ENCODE measurements at places on chromosomes 2 and 18.

DNA sequence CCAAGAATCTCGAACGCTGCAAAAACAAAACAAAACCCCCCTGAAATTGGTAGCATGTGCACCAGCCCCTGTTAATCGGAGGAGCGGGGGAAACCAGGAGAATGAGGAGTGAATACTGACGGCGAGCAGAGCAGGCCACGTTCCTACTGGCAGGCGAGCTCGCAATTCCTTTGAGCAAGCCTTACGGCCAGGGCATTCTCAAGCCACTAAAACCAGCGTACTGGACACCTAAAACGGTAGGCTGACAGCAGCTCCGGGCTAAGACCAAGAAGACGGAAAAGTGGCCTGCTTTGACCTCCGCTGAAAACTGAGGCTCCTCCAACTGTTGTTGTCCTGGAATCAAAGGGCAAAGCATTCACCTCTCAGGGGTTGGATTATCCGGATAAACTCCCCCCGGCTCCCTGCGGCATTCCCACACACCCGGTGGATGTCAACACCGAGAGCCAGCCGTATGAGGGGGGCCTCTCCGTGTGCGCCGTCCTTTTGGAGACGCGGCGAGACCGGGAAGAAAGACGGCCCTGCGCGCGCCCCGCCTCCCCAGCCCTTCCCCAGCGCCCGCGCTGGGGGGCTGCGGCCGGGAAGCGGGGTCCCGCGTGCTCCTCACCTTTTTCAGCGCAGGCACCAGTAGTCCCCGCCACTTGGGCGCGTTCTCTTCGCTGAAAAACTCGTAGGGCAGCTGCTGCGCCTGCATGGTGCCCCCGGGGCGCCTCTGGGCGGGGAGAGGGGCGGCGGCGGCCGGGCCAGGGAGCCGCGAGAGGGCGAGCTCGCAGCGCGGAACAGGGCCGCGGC is 925 bp downstream of the SOS1 start:
- DNase-seq: peak; percentile 35

DNA sequence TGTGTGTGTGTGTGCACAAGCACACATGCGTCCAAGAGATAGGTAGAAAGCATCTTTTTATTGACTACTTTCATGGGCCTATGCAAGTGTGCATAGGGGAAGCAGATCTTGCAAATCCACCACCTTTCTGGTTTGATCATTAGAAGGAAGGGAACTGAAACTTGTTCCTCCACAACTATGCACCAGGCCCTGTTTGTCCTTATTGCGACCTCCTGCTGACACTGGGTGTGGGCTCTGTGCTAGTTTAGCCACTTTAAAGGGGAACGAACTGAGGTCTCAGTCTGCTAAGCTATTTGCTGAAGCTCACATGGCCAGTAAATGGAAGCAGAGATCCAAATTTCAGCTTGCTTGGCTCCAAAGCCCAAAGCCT is 32.1 kb upstream of the INSIG2 start:
- DNase-seq: no peak

DNA sequence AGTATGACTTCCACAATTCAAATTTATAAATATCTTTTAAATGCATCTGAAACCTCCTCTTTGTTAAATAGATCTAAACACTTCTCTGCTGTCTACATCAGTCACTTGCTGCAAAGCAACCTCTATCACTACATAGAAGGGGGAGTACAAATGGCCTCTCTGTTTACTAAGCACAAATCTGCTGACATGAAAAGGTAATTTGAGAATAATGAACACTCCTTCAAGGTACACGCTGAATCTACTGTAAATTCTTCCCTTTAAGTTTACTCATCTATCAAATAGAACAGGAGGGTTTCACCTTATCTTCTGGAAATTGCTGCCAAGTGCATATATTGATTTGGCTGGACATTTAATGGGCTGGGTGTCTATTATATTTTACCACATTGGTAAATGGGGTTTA is 879.6 kb downstream of the SUCLG1 start:
- DNase-seq: no peak

GRCh38 chr2:377414-377813 is 89.5 kb upstream of the ALKAL2 start:
- no peak for DNase-seq

DNA sequence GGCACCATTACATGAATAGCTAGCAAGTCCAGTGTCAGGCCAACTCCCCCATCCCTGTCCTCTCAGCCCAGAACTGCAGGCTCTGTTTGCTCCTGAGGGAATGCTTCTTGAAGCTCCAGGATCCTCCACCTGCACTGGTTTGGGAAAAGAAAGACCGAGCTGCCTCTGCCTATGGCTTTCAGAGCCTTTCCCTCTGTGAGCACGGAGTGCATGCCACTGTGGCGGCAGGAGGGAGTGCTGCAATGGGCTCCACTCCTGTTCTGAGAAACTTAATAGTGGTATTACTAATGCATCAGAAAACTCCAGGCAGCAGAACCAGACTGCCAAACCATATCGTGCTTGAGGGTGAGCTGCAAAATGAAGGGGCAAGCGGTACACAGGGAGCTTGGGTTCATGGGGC is 271.8 kb downstream of the SRBD1 start:
- no peak for DNase-seq

DNA sequence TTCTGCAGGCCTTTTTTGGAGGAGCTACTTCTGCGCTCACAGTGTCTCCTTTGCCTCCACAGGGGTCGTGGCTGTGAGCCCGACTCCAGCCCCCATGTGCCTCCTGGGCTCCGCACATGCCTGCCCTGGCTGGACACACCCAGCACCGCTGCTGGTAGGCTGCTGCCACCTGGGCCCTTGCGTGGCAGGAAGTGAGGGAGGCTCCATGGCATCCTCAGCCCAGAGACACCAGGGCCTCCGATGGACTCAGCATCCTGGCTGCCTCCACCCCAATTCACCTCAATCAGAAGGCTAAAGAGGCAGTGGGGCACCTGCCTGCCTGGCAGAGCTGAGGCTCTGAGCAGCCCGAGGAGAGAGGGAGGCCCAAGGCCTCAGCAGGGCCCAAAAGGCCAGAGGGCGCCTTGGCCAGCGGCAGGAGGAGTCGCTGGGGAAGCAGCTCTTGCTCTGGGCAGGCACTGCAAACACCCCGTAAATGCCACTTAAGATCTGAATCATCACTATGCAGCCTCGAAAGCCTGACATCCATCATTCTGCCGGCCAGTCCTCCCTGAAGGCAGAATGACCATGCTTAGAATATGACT is 68.3 kb upstream of the OTOS start:
- DNase-seq: no peak

- no peak for DNase-seq
Observed at GRCh38 chr2:24380820-24381219, 20.5 kb upstream of the ITSN2 start.

- no peak for DNase-seq
Observed at GRCh38 chr18:43029414-43029813, 86.1 kb downstream of the RIT2 start.

DNA sequence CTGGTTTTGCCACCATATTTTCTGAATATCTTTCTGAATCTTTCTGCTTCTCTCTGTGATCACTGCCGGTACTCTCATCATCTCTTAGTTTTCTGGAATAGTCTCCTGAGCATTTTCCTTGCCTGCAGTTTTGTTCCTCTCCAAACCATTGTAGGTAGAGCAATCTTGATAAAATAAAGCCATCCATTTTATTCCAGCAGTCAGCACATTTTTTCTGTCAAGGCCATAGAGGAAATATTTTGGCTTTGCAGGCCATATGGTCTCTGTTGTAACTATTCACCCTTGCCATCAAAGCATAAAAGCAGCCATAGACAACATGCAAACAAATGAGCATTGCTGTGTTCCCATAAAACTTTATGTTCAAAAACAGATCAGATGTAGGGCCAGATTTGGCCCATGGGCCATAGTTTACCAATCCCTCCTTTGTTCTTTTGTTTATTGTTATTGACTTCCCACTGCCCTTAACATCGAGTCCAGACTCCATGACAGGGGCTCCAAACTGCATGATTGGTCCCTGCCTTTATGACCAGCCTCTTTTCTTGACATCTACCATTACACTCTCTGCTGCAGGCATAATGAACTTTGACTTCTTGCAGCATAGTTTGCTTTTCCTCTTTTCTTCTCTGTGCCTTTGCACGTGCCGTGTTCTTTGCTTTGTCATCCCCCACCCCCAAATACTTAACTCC is 29.8 kb downstream of the TMEM87B start:
- no peak for DNase-seq

All from NCI-H187 (cell line).